BJ (cell line): ENCODE measurements at places on chromosomes 1 and 21. TPM values are rescaled to one million over a fixed set of nuclear protein-coding genes. Genes with fewer than 3 reads are reported as not detected.

- no peak for DNase-seq
These were observed 125.1 kb upstream of the IPO9 start for GRCh38 chr1:201703621-201704438.

DNA sequence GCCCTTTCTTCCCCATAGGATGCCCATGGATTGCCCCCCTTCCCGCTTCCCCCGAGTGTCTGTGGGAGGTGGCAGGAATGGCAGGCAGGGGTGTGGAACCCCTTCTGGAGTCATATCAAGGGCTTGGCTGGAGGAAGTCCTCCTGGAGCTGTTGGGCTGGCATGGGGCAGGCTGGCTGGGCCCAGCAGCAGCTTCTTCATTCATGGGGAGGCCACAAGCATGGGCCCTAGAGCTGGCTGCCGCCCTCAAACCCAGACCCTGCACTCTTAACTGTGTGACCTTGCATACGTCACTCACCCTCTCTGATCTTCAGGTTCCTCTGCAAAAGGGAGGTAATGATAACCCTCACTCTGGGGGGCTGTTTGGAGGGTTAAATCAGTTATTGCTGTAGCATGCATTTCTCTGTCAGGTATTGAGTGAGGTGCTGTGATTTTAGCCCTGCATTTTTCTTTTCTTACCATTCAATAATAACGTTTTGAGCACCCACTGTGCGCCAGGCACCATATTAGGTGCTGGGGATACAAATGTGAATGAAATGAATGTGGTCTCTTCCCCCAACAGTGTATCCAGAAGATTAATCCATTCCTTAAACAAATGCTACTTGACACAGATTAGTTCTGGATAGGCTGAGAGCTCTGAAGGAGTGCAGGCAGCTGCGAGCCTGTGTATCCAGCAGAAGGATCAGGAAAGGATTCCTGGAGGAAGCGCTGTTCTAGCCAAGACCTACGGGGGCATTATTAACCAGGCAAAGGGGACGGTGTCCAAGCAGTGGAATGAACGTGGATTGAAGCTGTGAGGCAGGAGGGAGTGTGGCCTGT, 9.3 kb downstream of the PCSK9 start:
- DNase-seq: no peak

GRCh38 chr1:119958223-119958622, 61.9 kb upstream of the ADAM30 start:
- no peak for DNase-seq

DNA sequence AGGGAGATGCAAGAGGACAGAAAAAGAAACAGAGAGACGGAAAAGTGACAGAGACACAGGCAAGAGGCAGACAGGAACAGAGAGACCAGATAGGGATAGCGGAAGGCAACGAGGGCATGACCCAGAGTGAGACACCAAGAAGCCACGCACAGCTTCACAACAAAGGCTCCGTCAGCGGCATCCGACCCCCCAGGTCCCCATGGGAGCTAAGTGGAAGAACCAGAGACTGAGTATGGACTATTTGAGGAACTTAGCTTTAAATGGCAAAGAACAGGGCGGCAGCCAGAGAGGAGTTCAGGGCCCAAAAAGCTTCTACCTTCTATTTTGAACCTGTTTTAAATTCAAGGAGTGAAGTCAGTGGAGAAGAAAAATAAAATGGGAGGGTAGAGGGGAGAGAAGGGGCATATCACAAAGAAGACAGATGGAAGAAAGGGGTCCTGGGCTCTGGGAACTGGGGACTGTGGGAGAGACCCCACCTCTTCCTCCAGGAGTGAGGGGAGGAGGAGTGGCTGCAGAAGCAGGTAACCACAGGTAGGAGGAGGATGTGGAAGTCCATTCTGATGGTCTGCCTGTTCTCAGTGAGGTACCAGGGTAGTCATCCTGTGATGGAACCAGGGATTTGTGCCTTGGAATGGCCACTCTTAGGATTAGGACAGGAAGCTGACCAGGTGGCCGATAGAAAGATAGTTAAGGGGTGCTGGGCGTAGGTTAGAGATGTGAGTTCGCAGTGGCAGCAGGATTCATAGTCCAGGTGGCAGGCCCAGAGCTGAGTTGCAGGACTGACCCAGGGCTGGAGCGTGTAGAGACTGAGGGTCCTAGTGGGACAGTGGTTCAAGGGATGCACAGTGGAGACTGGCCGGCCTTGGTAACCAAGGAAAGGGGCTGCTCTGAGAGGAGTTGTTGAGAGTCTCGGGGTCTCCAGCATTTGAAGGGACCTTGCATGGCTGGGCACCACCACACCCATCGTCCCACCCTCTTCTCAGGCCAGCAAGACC, 37.7 kb downstream of the CSMD2 start:
- no peak for DNase-seq

The SGIP1 gene
- 49.4 and 62.3 TPM in 2 replicates for polyA plus RNA-seq
